ENCODE measurements at places on chromosomes 1 and 21.

DNA sequence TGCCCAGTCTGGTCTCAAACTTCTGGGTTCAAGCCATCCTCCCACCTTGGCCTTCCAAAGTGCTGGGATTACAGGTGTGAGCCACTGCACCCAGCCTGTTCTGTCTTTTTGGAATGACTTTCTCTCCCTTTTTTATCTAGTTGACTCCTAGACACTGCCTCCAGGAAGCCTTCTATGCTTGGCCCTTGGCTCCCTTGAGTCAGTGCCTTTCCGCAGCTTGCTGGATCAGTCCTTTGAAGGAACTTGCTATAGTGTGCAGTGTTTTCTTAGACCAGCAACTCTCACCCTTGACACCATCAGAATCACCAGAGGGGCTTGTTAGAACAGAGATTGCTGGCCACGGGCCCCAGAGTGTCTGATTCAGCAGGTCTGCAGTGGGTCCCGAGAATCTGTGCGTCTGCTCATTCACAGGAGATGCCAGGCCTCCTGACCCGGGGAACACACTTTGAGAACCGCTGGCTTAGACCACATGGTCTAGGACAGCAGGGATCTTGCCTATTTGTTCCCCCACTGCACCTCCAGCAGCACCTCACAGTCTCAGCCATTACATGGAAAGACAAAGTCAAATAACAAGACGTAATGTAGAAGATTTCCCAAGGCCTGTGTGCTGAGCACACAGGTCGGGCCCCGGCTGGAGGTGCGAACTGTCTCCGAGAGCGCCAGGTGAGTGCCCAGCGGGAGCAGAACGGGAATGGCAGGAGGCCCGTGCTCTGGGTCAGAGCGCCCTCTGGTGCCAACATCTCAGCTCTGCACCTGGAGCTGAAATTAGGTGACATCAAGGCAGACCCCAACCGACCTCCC lies 27.4 kb upstream of the CTPS1 start:
- DNase-seq = peak; percentile 67

GRCh38 chr1:58922302-58923089 lies 138.6 kb upstream of the JUN start:
- DNase-seq = peak; percentile 65

DNA sequence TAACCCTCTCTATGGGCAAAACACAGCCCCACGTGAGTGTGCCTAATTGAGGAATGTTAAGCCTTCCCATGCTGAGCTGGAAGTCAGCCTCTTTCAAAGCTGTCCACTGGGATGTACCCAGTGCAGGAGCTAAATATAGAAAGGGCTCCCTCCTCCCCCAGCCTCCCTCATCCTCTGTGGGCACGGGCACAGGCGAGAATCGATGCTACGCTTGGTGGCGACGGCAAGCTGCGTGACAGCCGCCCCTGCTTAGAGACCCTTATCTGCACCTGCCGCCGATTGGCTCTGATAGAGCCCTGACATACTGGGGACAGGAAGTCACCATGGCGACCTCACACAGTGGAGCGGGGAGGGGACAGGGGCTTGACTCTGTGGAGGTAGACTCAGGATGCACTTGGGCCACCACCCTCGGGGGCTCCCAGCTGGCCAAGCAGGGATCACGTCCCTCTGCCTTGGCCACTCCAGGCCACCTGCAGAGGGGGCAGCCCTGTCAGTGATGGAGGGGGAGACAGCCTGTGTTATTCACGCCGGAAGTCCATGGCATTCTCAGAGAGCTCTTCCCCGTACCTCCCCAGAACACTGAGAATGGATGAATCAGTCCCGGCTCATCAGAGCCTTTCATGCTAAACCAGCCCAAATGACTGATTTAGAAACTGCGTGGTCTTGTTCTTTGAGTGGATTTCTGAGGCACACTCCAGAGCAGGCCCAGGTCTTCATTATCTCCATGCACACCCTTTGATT lies 84.8 kb downstream of the KCND3 start:
- DNase-seq = peak; percentile 48

DNA sequence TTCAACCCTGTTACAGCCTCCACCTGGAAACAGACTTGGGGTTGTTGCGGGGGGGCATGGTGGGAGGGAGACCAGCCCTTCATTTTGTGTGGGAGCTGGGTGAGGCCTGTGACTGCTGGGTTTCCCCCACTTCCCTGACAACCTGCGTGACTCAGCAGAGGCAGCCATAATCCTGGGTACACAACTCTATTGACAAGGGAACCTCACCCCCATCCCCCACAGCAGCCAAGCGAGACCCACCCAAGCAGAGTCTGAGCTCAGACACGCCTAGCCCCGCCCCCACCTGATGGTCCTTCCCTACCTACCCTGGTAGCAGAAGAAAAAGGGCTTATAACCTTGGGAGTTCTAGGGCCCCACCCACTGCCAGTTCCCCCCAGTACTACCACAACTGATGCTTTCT lies 8.0 kb upstream of the CCDC190 start:
- no peak for DNase-seq

- DNase-seq = no peak
Observed at GRCh38 chr1:168148916-168149315, 12.2 kb upstream of the GPR161 start.

DNA sequence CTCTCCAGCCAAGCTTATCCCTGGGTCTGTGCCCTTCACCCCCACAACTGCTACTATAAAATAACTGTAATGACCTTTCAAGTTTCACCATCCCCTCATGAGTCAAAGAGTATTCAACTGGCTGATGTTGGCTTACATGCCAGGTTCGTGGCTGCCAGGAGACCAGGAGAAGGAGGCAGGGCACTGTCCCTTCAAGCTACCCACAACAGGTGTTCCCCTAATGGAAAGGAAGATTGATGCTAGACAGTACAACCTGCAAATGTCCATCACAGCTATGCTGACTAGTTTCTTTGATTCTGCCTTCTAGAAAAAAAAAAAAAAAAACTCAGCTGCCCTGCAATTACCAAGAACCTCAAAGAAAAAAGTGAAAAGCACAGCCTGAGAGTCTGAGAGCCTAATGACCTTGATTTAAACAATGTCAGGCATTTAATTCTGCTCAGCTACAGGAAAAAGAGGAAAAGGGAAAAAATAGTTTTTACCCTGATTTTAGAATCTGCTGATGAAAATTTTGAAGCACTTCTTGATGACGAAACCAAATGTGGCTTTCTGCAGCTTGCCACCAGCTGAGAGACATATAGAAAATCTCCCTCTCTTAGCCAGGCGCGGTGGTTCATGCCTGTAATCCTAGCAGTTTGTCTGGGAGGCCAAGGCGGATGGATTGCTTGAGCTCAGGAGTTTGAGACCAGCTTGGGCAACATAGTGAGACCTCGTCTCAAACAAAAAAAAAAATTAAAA lies 82.7 kb upstream of the ROR1 start:
- DNase-seq = no peak

DNA sequence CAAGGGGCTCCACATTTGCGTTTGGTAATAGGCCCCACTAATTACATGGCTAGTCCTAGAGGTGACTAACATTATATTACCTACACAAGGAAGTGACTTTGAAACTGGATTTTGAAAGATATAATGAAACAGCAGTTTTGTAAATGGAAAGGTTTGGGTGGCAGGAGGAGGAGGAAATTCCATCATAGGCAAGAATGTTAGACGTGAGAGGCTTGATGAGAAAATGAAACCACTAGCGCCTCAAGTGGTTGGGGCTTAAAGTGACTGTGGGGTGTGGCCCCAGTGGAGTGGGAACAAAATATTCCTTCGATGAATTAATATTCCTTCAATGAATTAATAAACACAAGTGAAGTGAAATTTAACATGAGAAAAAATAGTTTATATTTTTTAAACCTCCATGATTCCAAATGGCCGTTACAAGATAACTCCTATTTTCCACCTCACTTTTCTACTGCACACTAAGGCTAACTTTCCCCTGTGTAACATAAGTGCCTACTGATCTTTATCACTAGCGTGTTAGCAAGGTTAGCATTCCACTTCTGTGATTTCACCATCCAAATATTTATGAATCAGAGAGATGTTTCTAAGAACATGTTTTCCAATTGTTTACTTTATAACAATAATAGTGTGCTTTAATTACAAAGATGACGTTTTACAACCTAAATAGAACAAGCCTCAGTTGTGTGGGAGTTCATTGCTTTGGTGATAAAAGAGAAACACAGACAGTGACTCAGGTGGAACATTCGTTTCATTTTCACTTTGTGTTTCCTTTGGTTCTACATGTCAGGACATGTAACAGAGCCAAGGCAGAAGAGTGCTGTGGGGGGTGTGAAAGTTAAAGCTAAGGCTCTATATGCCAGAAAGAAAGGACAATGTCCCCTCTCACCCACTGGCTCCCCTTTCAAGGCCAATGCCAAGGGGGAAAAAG lies 12.5 kb upstream of the ATF3 start:
- DNase-seq = peak; percentile 62

DNA sequence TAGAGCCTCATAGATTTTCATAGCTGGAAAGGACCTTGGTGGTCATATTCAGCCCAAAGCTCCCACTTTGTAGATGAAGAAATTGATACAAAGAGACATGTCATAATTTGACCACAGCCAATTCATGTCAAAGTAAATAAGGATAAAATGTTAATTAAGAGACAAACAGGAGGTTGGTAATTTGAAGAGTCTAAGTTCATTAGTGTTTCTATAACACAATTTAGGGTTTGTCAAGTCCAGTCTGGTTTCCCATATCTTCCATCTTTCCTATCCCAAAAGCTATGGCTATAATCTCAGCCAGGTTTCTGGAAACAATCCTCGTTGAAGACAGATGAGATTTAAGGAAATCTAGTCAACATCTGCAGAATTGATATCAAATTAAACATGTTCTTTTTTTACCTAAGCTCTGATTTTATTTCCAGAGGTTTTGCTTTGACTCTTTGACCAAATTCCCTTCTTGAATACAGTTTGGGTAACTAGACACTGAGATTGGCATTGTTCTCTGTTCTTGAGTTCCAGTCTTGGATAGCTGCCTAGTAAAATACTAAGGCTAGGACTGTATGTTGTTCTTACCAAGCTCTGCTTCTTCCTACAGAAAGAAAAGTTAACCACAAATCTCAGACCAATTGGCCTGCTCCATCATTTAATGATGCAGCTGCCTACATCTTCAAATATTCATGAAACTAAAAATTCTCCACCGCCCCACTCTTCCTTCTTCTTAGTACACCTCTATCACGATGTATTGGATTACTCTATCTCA lies 62.0 kb downstream of the SLC44A5 start:
- DNase-seq = no peak
